AG08396 (cell line): ENCODE measurements at places on chromosomes 3 and 15.
A peak's percentile ranks its signal among the peaks of the same experiment; 100 is the strongest.

DNA sequence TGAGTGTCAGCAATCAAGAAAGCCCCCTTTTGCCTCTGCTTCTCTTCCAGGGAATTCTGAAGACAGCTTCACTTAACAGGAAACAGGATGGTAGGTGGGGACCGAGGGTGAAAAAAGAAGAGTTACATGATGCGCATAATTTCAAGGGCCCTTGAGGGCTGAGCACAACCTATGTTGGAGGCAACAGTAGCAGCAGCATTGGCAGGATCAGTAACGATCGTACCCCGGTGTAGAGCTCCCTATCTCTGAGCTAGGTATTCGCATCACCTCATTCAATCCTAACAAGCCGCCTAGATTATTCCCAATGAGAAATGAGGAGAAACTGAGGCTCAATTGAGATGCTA is 432 bp upstream of the RAD54L2 start:
- no peak for DNase-seq

DNA sequence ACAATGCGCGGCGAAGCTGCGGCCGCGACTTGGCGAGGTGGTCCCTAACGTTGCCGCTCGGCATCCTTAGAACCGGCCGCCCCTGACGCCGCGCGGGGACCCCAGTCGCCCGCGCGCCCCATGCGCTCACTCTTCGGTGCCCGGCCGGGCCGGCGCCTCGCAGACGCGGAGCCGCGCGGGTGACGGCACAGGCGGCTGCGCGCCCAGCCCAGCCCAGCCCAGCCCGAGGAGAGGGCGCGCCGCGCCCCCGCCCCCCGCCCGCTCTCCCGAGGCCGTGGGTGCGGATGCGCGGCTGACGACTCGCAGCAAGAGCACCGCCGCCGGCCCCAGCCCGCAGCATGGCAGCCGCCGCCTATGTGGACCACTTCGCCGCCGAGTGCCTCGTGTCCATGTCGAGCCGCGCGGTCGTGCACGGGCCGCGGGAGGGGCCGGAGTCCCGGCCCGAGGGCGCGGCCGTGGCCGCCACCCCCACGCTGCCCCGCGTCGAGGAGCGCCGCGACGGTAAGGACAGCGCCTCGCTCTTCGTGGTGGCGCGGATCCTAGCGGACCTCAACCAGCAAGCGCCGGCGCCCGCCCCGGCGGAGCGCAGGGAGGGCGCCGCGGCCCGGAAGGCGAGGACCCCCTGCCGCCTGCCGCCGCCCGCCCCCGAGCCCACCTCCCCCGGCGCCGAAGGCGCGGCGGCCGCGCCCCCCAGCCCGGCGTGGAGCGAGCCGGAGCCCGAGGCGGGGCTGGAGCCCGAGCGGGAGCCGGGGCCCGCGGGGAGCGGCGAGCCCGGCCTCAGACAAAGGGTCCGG is 437 bp downstream of the KLF13 start:
- peak; percentile 82 for DNase-seq

- no peak for DNase-seq
Observed at GRCh38 chr3:71370467-71370866, 213.1 kb downstream of the FOXP1 start.

GRCh38 chr3:40876009-40876408 is 323.3 kb upstream of the CTNNB1 start:
- no peak for DNase-seq

DNA sequence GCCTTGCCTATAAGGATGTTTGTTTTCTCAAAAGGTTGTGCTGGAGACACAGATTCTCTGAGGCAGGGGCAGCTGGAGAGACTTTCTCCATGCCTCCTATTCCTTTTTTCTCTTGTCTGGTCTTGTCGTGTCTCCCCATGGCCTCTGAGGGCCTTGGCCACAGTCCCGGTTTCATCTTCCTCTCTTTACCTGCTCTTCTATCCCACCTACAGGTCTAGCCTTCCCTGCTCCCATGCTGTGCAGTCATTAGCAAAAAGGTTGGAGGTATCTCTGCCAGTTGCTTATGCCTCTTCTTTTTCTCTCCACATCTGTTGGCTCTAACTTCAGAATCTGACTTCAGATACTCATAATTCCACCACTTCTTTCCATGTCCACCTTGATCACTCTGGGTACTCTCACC is 191.1 kb downstream of the IL20RB start:
- no peak for DNase-seq

DNA sequence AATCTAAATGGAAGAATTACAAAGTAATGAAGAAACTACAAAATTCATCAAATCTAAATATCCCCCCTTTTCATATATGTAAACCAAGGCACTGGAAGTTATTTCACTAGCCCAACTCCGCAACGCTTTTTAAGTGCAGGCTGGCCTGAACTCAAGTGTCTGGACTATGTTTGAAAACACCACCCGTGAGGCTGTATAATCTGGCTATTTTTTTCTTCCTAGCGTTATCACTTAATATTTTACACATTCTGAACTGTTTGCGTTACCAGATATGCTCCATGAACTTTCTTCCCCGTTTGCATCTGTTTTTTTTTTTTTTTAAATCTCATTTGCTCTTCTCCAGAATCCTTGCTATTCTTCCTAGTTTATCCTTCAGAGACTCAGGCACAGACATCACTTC is 619.5 kb upstream of the CBLB start:
- no peak for DNase-seq

GRCh38 chr3:168476360-168476980 is 380.7 kb upstream of the GOLIM4 start:
- DNase-seq: no peak

GRCh38 chr15:94286583-94286982 is 55.2 kb downstream of the MCTP2 start:
- DNase-seq: no peak
